ENCODE measurements at places on chromosomes 2 and 18.
A peak's percentile ranks its signal among the peaks of the same experiment; 100 is the strongest.

DNA sequence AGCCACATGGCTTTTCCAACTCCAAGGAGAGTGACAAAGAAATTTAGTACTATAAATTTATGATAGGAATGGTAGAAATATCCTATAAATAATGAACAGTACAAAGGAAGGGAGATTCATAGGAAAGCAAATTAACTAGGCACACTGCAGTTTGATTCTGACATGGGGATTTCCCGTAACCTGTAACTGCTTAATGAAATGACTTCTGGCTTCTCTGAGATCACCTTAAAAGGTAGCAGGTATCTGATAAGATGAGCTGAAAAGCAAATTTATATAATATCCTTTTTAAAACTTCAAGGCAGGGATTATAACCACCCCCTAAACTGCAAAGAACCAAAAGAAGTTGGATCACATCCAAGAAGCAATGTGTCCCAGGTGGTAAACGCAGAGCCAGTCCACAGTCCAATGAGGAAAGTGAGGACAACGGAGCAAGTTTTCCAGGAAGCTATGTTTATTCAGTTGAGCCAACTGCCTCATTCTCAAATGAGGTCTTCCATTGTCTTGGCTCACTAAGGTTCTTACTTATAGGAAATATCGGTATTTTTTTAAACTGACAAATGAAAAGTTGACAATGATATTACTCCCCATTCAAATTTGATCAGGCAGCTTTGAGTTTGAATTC, 43.0 kb downstream of the WIPF1 start:
- no peak for DNase-seq

DNA sequence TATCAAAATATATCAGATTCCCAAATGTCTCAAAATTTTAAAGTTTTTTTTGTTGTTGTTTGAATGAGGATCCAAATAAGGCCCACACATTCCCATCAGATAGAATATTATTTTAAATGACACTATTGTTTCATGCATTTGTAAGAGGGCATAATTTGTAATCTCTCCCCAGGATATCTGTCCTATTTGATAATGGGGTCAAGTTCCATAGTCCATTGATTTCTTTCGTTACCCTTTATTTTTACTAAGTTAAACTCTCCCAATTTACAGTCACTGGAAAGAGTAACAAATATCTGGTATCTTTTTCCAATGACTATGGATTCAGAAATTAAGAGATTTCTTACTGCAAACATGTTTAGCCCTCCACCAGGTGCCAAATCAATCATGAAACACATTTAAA, 32.4 kb downstream of the INO80C start:
- DNase-seq = no peak

DNA sequence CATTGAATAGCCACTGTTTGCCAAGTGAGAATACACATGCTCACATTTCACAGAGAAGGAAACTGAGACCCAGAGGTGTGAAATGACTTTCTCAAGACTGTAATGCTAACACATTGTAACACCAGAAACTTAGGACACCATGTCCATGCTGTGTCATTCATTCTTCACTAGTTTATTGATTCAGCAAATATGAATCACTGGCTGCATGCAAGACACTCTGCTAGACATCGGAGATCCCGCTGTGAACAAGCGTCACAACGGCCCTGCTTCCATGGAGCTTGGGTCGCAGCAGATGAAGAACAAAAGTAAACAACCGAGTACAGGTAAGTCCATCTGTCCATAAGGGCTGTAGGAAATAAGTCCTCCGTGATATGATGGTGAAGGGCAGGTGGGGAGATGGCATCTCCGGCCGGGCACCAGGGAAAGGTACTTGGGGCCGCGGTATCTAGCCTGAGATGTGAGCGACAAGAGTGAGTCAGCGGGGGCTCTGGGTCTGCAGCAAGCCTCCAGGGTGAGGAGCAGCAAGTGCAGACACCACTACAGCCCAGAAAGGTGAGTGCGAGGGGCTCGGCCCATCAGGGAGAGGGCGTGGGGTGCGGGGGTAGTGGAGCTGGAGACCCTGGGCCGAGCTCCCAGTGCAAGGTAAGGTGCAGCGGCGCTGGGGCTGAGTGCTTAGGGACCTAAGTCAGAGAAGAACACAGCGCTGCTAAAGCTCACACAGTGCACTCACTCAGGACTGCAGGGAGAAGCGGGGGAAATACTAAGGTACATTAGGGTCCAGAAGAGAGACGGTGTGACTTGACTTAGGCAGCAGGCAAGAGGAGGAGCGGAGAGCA, 391.2 kb downstream of the FBXO15 start:
- DNase-seq = no peak

DNA sequence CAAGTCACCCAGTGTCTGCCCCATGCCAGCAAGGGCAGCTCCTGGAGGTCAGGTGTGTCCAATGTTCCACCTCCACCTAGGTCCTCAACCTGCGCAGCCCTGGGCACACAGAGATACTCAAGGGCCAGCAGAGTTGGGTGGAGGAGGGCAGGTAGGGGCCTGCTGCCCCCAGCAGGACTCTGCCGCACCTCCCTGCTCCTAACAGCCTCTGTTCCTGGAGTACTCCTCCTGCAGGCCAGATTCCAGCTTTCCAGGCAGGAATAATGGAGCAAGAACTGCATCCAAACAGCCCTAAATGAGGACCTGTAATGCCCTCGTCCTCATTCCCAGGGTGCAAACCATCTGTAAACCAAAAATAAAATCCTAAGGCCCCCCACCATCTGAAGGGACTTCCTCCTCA, 44.4 kb upstream of the ACAA2 start:
- no peak for DNase-seq

DNA sequence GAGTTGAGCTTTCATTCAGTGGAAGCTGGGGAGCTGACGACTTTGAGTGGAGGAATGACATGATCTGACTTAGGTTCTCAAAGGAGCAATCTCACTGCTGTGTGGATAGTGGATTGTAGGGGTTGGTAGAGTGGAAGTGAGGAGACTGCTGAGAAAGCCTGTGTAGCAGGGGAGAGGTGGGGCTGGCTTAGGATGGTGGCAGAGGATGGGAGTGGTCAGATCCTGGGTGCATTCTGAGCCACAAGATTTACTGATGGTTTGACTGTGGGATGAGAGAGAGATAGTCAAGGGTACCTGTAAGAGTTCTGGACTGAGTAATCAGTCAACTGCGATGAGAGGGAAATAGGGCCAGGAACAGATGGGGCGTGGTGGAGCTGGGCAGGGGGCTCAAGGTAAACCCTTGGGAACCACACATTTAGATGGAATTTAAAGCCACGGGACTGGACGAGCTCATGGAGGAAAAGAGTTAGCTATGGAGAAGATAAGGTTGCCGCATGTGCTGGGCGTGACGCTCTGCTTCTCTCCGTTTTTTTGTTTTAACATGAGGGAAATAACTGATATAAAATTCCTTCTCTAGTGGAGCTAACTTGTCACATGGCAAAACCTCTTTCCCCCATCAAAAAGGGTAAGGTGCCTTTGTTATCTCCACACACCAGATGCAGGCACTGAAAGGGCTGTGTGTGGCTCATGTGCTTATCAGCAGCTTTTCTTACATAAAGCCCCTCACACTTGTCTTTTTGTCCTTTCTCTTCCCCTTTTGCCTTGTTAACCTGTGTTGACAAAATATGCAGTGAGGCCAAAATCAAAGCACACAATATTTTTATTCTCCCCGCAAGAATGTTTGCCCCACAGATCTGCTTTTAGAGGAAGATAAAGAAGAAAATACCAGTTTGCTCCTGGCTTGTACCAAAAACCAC, 379.8 kb downstream of the TSN start:
- DNase-seq = no peak

DNA sequence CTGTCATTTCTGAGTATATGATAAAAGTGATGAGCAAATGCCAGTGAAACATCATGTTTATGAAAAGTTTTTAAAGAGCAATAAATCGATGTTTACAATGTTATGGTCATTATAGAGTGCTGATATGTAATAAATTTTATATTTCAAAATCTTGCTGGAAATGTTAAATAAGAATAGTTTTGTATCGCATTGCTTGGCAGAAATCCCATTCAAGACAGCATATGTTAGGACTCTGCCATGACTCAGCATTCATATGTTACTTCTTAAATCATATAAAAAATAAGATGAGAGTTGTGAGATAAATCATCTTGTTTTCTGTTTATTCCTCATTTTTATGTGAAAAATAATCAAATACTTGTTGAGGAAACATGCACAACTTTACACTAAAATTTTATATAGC, 949.9 kb upstream of the NRXN1 start:
- DNase-seq = no peak

- DNase-seq = no peak
These were observed 176.8 kb upstream of the GLI2 start for GRCh38 chr2:120558847-120559246.

- peak; percentile 86 for DNase-seq
These were observed 98.3 kb upstream of the UGP2 start for GRCh38 chr2:63743170-63743981.

- no peak for DNase-seq
These were observed 55.6 kb downstream of the RPL37A start for GRCh38 chr2:216554286-216554685.
